ENCODE measurements at places on chromosomes 16 and 17.

DNA sequence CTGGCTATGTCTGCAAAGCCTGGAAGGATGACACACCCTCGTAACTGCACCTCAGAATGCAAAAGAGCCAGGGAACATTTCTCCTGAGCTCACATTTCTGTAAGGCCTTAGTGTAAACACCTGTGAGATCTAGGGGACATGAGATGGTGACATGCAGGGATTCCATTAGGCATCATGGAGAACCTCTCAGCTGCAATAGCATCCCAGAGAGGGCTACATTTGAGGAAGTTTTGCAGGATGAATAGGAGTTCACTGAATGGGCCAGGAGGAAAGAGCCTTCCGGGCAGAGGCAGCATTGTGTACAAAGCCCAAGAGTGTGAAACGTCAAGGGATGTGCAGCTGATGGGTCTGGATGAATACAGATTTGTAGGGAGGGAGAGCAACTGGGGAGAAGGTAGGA is 223.0 kb upstream of the RPL38 start:
- DNase-seq, result no peak

GRCh38 chr16:56405977-56406672 is 19.2 kb downstream of the AMFR start:
- DNase-seq, result no peak

DNA sequence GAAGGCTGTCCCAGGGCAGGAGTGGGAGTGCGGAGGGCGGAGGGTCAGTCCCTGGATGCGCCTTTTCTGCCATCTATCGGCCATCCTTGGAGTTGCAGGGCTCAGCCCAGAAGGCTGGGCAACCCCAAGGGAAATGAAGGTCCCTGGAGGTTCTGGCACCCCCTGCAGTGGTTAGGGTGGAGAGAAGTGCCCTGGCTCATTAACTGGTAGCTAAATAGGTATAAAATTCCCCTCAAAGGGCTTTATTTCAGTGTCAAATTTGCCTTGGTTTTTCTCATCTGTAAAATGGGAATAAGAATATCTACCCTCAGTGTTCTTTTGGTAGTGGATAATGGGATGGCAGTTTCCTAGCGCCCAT is 22.4 kb downstream of the C17orf75 start:
- peak; percentile 68 for DNase-seq

DNA sequence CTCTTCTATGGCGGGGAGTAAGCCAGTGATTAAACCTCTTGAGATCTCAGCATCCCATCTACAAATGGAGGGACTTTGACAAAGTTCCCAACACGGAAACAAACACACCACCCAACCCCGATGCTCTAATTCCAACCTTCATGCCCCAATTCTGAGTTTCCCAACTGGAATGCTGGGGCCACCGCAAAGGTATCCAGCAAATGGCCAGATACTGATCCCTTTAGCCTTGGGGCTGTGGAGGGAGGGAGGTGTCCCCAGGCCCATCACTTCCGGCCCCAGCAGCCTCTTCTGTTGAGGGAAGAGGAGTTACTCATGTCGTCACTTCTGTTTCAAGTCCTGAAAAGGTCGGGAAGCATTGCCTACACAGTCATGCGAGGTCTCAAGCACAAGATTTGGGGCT is 154.8 kb upstream of the RPH3AL start:
- no peak for DNase-seq

DNA sequence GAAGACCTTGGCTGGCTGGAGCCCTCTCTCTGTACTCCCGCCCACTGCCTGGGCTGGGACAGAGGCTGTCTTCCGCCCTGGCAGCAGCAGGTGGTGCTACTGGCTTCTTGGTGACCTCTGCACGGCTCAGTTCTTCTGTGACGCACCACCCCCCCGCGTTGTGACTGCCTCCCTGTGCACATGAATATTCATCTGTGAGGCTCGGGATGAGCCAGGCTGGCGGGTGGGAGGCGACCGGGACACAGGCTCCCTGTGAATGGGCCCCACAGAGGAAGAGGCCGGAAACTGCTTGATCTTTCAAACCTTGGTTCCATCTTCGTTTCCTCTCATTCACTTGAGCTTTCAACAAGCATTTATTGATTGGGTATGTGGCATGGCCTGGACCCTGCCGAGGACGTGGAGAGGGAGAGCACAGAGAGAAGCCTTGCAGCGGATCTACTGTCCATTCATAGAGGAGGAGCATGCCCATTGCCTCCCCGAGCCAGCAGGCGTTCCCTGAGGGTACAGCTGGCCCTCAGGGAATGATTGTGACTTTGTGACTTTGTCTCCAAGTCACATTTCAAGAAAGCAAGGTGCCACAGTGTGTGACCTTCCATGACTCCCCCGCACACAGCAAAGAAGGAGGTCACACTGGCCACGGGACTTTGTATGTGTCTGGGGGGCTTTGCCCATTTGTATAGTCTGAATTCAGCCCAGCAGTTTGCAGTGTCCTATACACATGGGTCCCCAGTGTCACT is 45.0 kb downstream of the B9D1 start:
- DNase-seq, result no peak

- no peak for DNase-seq
Observed at GRCh38 chr17:58370309-58370708, 18.3 kb upstream of the SUPT4H1 start.

- peak; percentile 59 for DNase-seq
Observed at GRCh38 chr17:39164675-39165143, 1.3 kb downstream of the ARL5C start.

- no peak for DNase-seq
Observed at GRCh38 chr16:88922114-88922825, 54.7 kb downstream of the CBFA2T3 start.

DNA sequence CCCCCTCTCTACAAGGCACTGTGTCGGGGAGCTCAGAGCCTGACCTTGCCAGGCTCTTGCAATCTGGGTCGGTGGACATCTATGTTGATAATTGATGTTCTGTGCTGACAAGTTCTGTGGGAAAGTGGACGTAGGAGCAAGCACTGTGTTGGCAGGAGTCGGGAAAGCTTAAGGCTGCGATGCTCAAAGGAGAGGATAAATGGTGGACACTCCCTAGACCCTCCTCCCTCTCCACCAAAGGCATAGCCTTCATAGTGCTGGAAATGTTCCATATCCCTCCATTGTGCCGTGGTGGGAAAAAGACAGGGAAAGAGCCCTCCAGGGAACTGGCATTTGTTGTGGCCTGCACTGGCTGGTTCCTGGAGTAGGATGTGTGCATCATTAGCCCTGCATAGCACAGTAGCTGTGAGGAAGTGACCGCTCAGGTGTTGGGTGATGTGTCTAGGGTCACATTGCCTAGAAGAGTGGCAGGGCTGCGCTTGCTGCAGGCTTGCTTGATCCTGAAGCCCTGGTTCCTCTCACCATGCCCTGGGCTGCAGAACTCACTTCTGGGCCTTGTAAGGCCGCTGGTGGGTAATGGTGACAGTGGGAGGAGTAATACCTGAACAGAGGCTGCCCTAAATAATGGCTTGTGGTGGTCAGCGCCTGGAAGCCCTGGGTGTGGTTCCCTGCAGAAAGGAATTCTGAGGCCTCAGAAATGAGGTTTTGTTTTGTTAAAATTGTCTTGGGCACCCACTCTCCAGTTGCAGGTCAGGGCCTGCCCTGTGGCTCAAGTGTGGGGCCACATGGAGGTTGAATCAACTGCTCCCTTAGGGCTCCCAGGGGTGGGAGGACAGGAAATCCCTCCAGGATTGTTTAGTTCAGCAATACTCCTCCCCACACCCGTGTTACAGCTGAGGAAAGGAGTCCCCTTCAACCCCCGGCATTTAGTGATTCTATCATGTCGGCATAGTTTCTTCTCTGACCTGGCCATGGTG is 62.6 kb downstream of the KSR1 start:
- DNase-seq, result no peak

DNA sequence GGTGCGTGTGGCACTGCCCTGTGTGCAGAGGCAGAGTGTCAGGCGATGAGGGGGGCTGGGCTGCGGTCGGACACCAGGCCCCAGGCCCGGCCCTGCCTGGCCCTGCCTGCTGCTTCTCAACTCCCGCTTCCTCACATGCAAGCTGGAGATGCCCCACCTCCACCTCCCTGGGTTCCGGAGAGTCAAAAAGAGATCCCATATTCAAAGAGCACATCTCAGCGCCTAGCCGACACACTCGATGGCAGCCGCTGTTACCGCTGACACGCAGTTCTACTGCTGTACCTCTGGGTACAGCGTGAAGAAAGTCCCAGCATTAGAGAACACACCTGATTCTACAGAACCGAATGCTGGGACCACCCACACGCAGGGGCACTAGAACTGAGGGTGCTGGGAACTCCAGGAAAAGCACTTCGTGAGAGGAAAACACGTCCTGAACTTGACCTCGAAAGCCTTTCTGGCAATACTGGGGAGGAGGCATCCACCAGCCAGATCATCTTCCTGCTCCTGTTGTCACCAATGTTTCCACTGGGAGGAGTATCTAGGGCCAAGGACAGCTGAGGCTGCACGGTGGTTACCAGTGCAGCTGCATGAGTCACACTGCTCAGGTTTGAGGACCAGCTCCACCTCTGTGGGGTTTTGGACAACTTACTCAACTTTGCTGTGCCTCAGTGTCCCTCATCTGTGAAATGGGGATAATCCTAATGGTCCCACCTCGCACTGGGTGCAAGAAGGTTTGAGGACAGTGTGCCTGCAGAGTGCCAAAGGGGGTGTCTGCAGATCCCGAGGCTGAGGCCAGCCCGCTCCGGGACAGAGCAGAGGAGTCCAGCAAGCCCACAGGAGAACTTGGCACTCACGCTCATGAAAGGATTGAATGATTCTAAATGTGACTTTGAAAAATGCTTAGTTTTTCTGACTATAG is 100.4 kb upstream of the DNAH17 start:
- no peak for DNase-seq

- no peak for DNase-seq
Observed at GRCh38 chr17:2237950-2238349, 65.6 kb downstream of the SMG6 start.

DNA sequence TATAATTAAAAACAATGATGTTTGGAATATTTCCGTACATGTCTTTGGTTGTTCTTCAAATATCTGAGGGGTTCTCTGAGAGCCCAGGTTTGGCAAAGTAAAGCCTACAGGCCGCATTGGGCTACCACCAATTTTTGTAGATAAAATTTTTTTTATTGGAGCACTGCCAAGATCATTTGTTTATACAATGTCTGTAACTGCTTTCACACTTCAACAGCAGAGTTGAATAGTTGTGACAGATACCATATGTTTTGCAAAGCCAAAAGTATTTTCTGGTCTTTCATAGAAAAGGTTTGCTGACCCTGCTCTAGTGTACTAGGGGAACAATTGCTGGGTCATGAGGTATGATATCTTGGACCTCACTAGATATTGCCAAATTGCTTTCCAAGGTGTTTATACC is 10.5 kb downstream of the PPM1D start:
- no peak for DNase-seq

DNA sequence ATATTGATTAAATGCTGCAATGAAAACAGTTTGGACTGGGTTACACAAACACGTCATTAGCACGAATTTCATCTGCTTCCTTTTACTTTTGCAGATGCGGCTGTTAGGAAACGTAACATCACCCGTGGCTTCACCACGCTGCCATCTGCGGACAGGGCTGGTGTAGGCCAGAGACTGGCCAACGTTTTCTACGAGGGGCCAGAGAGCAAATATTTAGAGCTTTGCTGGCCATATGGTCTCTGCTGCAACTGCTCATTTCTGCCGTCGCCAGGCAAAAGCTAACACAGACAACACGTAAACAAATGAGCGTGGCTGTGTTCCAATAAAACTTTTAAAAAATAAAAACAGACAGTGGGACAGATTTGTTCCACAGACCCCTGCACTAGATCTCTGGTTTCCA is 96.6 kb downstream of the ENGASE start:
- no peak for DNase-seq

DNA sequence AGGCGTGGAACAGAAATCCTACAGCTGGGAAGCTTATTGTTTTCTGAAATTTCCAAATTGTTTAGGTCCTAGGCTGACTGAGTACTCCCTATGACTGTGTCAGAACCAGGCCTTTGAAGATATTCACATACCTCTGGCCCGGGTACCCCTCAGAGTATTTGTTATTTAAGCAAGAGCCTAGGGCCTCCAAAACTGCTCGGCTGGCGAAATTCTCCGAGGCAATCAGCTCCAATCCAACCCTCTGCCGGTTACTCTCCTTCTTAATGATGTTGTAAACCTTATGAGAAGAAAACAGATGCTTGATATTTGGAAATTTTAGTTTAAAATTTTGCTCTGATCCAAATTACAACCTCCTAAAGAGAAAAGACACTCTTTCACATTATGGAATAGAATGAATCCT is 9.8 kb downstream of the SHMT1 start:
- DNase-seq, result no peak

- DNase-seq, result no peak
Observed at GRCh38 chr16:47310792-47311211, 150.1 kb downstream of the ITFG1 start.

DNA sequence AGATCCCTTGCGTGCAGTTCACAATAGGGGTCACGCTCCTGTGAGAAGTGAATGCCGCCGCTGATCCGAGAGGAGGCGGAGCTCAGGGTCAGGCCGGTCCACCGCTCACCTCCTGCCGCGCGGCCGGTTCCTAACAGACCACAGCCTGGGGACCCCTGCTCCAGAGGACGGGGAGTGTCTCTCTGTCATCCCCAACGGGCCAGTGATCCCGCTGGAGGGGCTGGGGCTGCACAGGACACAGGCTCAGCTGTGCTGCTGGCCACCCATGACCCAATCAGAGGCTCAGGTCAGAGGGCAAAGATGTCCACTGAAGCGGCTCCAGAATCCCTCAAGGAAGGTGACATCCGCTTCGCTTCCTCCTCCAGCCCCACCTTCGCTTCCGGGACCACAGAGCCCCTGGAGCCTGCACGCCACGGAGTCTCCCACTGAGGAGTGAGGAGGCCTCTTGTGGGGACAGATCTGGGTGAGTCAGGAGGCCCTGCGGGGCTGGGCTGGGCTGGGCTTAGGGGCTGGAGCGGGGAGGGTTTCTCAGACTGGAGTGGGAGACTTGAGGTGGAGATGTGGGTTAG is 115.4 kb downstream of the METRNL start:
- no peak for DNase-seq

- no peak for DNase-seq
Observed at GRCh38 chr17:16258901-16259300, 41.9 kb downstream of the PIGL start.

All from T-helper 9 cell (primary cell).